ENCODE measurements at places on chromosomes 11 and 22.

DNA sequence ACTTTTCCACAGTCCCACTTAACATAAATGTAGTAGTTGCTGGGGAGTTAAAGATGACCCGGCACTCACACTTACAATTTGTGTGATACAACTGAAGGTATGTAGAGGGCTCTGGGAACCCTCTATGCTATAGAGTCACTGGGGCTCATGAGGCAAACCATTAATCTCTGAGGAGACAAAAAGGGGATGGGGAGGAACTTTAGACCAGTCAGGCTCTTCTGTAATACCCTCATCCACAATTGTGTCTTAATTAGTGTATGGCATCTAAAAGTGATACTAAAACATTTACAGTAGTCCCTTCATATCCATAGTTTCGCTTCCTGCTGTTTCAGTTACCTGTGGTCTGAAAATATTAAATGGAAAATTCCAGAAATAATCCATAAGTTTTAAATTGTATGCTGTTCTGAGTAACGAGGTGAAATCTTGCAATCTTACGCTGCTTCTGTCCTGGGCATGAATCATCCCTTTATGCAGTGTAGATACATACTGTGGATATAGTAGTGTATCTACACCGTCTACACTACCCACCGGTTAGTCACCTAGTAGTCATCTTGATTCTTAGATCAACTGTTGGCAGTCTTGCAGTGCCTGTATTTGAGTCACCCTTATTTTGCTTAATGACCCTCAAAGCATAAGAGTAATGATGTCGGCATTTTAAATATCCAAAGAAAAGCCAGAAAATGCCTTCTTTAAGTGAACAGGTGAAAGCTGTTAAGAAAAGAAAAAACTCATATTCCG, 12.2 kb downstream of the CBL start:
- no peak for DNase-seq

DNA sequence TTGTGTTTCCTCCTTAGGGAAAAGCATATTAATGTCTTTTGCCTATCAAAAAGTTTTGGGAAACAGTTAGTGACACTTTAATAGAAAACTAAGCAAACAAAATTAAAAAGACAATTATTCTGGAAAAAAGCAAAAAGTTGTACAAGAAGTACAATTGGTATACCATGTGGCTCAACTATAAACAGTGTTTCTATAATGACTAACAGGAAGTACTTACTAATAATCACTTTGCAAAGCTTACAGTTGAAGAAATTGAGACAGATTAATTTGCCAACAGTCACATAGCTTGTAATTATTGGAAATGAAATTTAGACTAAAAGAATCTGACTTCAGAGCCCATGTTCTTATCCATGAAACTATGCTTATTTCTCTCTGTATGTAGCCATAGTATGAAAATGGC, 24.7 kb downstream of the PPME1 start:
- DNase-seq, result no peak

DNA sequence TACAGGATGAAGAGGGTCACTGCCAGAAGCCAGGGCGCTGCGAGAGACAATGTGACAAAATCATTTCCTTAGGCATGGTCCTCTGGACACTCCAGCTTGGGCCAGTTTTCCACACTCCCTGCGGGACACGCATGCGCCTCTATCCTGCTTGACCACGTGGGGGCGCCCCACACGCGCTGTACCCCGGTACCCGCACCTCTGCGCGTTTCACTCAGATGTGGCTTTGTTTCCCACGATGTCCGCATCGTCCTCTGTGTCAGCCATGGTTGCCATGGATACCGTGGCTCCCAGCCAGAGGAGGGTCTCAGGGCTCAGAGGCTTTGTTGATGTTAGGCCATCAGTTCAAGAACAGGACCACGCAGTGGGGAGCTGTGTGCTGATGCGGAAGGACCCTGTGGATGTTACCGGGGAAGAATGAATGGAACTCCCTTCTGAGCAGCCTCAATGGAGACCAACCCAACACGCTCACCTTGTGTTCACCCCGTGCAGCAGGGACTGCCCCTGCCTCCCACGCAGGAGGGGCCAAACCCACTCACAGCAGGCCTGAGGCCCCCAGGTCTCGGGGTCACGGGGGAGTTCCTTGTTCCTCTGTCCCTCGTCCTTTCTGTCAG, 101.1 kb upstream of the SLC22A12 start:
- peak; percentile 68 for DNase-seq

DNA sequence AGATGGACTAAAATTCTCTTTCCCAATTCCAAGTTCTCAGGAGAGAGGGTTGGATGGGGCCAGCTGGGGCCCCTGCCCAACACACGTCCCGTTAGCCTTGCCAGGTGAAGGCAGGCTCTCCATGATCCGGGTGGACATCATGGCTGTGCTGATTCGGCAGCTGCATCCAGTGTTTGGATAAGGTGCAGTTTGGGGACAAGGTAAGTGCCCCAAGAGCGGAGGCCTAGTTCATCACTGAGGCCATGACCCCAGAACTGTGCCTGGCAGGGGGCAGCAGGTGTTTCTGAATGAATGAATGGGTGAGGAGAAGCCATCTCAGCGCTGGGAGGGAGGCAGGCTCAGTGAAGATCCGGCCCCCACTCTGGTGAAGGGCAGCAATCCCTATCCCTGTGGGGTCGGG, 520.4 kb downstream of the TBC1D22A start:
- no peak for DNase-seq

- no peak for DNase-seq
Observed at GRCh38 chr22:50729391-50730012, 8.5 kb upstream of the ACR start.

DNA sequence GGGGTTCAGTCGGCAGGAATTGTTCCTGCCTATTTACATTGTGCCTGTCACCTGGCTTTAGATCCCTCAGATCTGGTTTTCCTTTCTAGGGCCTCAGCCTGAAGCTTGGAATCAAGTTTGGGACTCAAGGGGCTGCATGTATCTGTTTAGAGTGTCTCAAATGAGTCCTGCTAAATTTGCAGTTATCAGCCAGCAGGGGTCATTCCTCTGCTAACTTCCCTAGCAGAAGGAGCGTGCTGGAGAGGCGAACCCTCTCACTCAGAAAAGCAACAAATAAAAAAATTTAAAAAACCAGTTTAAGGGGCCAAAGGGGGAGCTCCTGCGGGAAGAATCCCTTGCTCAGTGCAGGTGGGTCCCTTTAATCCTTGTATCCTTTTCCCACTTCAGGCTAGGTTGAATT, 1220.2 kb downstream of the JRKL start:
- no peak for DNase-seq

GRCh38 chr11:103077554-103077953, 14.4 kb downstream of the DCUN1D5 start:
- DNase-seq, result no peak

DNA sequence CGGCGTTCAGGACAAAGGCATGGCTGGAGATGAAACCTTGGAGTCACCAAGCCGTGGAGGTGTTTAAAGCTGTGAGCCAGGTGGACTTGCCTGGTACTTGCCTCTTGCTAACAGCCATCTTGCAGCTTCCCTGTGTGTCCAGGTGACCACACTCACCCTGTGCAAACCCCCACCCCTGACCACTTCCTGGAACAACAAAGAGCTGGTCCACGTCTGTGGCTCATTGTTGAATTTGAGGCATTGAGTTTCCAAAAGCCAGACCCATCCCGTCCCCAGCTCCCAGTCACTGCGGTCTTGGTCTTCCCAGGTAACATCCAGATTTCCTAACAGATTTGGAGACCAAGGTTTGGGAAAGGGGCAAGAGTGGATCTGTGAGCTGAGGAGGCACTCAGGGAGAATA, 18.5 kb downstream of the DHCR7 start:
- no peak for DNase-seq

- DNase-seq, result no peak
Observed at GRCh38 chr11:67522338-67522737, 908 bp downstream of the CABP2 start.
